Activated naive CD8-positive, alpha-beta T cell treated with anti-CD3 and anti-CD28 coated beads, Interleukin-2, amount 50 U/mL, for 16 hours (primary cell): ENCODE measurements at places on chromosomes 7 and 10.

GRCh38 chr10:86389441-86390193 lies 23.0 kb upstream of the GRID1 start:
- DNase-seq, result no peak

DNA sequence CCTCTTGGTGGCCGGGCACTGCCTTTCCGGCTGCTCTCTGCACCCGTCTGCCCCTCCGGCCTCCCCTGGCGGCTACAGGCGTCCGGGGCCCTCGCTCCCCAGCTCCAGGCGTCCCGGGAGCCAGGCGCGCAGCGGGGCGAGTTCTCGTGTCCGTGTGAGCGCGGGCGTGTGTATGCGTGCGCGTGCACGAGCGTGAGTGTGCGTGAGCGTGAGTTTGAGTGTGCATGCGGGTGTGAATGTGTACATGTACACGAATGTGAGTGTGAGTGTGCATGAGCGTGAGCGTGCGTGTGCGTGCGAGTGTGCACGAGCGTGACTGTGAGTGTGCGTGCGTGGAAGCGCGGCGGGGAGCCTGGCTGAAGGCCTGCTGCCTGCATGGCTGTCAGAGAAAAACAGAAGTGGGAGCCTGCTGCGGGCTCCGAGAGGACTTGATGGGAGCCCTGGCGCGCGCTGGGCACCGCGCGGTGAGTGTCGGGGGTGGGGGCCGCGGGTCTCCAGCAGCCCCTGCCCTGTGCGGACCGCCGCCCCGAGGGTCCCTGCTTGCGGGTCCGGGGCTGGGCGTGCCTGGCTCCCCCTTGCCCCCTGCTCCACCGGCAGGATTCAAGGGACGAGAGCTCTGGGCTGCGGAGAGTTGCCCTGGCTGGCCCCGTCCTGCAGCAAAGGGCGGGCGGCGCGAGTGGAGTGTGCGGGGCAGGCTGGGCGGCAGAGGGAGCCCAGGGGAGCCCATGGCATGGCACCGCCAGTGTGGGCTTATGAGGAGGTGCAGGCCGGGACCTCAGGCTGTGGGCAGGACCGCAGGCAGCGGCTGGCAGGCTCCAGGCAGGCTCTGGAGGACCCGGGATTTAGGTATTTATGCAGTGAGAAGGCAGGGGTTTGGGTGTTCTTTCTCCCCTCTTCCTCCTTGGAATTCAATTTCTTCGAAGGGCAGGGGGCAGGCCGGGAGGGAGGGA lies 75.8 kb upstream of the EN2 start:
- DNase-seq, result no peak

GRCh38 chr10:22003964-22004281 lies 393 bp upstream of the DNAJC1 start:
- no peak for DNase-seq

DNA sequence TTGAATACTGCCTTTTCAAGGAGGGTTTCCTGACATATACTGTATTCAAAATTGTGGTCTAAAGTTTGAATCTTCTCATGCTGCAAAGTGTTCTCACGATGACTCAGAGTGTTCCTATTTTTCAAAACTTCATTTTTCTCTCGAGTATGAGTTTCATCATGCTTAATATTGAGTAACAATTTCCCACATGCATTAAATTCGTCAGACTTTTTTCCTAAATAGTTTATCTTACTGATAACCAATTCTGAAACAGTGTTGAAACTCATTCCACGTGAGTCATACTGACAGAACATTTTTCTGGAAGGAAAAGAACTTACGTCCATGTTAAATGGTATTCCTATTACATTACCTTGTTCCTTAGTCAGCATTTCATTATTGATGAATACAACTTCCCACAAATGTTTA lies 44.1 kb downstream of the ZNF33B start:
- no peak for DNase-seq

- no peak for DNase-seq
Measured at GRCh38 chr10:85927952-85928665, 438.5 kb downstream of the GRID1 start.

DNA sequence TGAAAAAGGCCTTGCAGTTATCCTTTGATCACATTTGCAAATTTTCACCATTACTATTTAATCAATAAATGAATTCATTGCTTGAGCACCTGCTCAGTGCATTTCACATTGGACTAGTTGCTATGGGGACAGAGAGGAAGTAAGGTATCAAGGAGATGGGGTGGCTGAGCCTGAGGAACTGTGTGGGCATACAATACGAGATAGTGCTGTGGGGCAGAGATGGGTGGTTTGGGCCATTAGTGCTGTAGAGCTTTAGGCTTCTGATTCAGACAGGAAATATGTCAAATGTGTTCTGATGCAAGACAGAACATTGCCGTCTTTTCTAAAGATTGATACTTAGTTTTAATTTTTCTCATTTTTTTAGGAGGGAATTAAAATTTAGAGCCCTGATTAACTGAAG lies 13.2 kb downstream of the ITGB8 start:
- no peak for DNase-seq

DNA sequence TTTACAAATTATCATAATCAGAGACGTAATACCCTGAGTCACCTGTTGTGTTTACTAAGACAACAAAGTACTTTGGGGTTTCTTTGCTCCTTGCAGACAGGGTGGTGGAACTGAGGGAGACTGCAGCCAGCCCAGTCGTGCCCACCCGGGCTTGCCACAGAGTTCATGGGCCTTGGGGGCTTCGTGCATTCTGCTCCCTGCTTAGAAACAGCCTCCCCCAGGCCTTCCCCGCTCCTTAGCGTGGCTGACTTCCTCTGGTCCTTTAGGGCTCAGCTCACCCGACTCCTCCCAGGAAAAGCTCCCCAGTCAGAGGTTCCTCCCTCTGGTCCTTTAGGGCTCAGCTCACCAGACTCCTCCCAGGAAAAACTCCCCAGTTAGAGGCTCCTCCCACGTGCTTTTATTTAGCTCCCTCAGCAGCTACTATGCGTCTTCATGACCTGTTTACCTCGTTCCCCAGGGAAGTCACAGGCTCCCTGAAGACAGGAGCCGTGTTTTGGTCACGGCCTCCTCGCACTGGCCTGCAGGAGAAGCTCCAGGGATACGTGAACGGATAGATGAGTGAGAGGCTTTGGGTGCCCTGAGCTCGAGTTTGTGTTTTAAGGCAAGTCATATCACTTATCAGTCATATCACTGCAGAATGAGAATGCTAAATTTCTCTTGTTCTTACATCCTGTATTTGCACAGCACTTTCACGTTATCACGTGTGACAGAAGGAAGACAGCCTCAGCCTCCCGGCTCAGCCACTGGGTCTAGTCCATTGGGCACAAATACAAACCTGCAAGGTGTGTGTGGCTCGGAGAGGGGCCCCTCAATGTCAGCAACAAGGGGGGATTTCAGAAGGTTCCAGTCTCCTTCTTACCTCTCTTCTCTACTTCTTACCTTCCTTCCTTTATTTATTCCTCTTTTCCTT lies 52.7 kb upstream of the VIPR2 start:
- DNase-seq, result no peak
